ENCODE measurements at places on chromosomes 6 and 20.

GRCh38 chr6:121932076-121932991, 467.1 kb upstream of the HSF2 start:
- no peak for DNase-seq

- DNase-seq, result no peak
These were observed 609.8 kb downstream of the RFPL4B start for GRCh38 chr6:112956696-112957535.

- DNase-seq, result no peak
These were observed 27.1 kb downstream of the BCAS1 start for GRCh38 chr20:54043076-54043967.

- DNase-seq, result no peak
These were observed 92.5 kb downstream of the TBXT start for GRCh38 chr6:166075186-166075585.

DNA sequence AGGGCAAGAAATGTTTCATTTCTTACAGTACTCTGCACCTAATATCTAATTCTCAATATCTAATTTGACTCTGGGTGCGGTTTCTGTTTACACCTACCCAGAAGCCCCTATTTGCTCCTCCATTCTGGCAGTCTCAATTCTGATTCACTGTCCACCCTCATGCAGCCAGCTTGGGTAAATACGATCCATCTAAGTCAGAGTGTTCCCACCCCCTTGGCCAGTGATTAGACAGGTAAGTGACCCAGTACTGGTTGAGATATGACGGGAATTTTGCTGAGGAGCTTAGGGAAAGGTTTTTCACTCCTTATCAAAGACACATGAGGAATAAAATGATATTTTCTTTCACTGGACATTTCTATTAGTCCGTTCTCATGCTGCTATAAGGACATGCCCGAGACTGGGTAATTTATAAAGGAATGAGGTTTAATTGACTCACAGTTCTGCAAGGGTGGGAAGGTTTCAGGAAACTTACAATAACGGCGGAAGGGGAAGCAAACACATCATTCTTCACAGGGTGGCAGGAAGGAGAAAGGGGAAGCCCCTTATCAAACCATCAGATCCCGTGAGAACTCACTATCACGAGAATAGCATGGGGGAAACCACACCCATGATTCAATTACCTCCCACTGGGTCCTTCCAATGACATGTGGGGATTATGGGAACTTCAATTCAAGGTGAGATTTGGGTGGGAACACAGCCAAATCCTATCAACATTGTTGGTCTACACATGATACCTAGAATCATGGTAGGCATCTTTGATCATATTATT, 29.4 kb downstream of the GLO1 start:
- DNase-seq, result no peak

Data from stimulated activated CD8-positive, alpha-beta memory T cell treated with anti-CD3 and anti-CD28 coated beads, Interleukin-7, amount 100 ng/mL, for 4 hours (primary cell).